ENCODE measurements at places on chromosomes 7 and 10. TPM values are rescaled to one million over a fixed set of nuclear protein-coding genes. Genes with fewer than 3 reads are reported as not detected.
A peak's percentile ranks its signal among the peaks of the same experiment; 100 is the strongest.

- no peak for DNase-seq
Measured at GRCh38 chr7:88523645-88524044, 217.0 kb upstream of the STEAP4 start.

DNA sequence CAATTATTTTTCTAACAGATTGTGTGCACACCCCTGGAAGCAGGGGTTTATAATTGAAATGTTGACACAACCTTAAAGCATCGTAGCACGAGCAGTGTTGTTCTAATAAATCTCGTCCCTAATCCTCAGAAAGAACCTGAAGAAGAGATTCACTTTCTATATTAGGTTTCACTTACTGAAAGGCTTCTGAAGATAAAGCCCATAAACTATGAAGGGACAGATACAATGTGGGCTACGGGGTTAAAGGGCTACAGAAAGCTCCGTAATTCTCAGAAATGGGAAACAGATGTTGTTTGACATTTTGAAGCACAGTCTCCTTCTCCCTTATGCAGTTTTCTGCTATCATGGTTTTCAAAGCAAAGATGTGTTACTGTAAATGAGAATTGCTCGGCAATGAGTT lies 479.6 kb downstream of the GATA3 start:
- no peak for DNase-seq

DNA sequence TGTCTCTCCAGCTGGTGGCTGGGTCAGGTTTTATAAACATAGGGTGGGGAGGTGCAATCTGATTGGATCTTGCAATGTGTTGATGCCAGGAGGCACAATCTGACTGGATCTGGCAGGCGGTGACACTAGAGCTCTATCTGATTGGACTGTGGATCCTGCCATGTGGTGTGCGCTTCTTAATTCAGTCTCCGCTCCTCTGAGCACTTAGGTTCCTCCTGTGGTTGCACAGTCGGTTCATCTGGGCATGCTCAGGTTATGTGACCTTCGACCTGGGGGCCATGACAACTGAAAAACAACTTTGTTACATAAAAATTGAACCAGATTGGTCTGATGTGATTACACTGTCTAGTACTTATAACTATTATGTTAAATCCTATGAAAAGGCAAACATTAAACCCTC lies 127.1 kb upstream of the SVIL start:
- no peak for DNase-seq

- peak; percentile 52 for DNase-seq
Measured at GRCh38 chr7:40833888-40834234, 699.1 kb downstream of the SUGCT start.

- DNase-seq = peak; percentile 54
Measured at GRCh38 chr10:28879875-28880682, 202.8 kb downstream of the BAMBI start.

DNA sequence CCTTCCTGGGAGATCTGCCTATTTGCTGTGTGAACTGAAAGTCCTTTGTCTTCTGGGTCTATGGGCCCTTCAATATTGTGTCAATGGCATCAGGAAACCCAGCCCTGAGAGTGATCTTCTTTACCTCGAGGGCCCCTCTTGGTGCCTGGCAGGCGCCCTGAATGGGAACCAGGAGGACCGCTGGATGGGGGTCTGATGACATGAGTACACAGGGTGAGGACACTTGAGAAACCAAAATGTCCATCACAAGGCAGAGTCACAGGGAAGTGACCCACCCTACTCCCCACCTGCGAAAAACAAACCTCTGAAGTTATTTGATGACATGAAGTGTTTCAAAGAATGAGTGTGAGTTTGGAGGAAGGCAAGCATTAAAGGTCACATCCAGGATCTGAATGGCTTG lies 17.3 kb downstream of the SFTPA1 start:
- no peak for DNase-seq

The PODXL gene
- 13.8 TPM for total RNA-seq

The SVOPL gene
- not detected for total RNA-seq

- peak; percentile 7 for DNase-seq
Measured at GRCh38 chr10:112230325-112230988, 46.9 kb upstream of the GPAM start.

DNA sequence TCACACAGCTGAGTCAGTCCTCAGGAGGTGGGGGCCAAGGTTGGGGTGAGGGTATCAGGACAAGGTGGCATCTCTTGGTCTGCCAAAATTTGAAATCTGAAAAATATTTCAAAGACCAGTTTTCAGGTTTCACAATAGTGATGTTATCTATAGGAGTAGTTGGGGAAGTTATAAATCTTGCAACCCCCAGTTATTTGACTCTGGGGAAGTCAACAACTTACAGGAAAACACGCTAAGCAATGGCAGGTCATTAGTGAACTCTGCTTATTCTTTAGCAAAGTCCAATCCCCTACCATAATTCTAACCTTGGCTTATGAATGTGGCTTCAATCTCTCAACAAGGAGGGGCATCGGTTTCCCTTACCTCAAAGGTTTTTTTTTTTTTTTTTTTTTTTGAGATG lies 94.9 kb downstream of the MARCHF5 start:
- DNase-seq = no peak

The CNNM1 gene
- total RNA-seq = not detected

The CCDC172 gene
- total RNA-seq = not detected

The PNLIPRP2 gene
- total RNA-seq = not detected

- DNase-seq = no peak
Measured at GRCh38 chr10:86315549-86315942, 51.0 kb downstream of the GRID1 start.

DNA sequence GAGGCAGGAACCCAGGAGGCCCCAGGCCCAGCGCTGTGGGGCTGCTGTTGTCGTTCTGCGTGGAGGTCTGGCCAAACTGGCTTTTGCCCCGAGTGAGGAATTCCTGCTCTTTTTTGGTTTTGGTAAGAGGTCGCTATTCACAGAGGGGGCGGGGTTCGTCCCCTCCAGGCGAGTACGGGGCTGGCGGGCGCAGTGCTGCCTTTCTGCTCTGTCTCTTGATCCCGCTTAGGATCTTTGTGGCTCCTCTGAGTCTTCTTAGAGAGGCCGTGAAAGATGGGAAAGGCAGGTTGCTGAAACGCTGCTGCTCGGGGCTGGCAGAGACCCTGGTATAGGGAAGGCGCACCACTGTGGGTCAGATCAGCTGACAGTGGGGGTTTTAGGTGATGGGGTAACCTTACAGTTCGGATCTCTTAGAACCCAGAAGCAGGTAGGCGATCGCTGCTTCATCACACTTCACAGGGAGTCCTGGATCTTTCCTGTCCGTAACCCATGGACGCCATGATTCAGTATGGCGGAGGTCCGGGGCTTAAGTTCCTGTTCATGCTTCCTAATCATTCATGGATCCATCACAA lies 136.7 kb downstream of the KIF20B start:
- DNase-seq = no peak

Data from myocyte (in vitro differentiated cells).